ENCODE measurements at places on chromosomes 7 and 10.

DNA sequence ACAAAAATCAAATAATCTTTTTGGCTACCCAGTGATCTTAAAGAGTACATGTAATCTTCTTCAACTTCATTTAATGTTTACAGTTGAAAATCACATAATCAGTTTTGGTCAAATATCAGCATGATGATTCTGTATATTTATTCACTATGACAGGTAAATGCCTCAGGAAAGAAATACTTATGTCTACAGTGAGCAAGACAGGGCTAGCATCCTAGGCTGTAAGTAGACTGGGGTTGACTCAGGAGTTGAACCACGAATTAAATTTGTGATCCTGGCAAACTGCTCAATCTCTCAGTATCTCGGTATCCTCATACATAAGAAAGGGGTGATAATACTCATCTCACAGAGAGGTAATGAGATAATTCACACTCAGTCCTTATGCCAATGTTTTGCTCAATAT lies 71.8 kb downstream of the SEMA3D start:
- no peak for DNase-seq

GRCh38 chr10:50635286-50635685 lies 11.5 kb upstream of the SGMS1 start:
- peak; percentile 93 for DNase-seq

DNA sequence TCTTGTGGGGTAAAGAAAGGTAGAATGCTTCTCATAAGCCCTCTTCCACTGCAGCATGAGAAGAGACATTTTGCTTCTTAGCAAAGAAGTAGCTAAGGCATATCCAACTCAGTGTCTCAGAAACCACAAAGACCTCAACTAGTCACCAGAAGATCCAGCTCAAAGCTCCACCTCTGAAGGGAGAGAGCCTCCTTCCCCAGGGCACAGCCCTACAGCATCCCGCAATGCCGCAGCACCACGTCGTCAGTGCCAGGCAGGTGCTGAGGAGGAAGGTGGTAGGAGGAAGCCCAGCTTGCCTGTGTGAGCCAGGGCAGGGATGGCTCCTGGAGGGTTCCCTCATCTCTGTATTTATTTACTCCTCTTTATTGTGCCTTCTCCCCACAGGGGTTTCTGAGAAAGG lies 385.6 kb upstream of the NPVF start:
- DNase-seq, result no peak

DNA sequence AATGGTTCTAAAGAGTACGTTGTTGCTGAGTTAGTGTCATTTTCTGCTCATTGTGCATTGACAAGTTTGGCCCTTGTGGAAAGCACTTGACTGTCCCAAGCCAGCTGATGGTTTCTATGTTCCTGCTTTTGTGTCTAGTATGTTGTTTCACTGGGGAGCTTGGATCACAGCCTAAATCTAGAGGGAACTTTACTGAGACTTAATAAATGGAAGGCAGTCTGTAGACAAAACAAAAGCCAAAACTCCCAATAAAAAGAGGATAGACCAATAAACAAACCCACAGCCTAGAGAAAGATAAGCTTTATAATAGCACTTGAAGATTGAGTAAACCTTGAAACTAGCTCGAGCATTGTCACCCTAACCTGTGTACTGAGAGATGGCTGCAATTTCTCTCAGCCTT lies 196.8 kb downstream of the ADRA2A start:
- no peak for DNase-seq

DNA sequence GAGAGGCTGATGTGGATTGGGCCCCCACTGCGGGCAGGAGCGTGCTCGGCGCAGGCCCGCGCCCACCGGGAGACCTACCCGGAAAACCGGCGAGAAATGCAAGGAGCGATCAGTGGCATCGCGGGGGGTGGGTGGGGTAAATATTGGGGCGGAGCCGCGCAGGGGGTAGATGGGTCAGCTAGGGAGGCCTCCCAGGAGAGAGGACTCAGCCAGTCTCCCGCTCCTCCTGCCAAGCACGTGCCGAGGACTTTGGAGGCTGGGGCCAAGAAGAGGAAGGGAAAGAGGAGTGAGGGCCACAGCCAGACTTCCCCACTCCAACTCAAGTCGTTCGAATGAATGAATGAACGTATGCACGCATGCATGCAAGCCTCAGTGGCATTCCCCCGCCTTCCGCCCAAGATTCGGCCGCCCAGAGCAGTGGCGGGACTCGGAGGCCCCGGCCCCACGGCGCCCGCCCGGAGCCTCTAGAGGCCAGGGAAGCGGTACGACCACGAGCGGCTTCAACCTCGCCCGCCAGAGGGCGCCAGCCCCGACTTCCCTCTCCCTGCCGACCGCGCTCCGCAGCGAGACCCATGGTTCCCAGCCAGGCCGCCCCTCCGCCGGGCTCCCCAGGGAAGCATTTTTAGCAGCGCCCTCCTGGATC lies 3.6 kb downstream of the NPM3 start:
- DNase-seq, result peak; percentile 67

GRCh38 chr10:36256948-36257356 lies 614.9 kb upstream of the FZD8 start:
- peak; percentile 86 for DNase-seq

DNA sequence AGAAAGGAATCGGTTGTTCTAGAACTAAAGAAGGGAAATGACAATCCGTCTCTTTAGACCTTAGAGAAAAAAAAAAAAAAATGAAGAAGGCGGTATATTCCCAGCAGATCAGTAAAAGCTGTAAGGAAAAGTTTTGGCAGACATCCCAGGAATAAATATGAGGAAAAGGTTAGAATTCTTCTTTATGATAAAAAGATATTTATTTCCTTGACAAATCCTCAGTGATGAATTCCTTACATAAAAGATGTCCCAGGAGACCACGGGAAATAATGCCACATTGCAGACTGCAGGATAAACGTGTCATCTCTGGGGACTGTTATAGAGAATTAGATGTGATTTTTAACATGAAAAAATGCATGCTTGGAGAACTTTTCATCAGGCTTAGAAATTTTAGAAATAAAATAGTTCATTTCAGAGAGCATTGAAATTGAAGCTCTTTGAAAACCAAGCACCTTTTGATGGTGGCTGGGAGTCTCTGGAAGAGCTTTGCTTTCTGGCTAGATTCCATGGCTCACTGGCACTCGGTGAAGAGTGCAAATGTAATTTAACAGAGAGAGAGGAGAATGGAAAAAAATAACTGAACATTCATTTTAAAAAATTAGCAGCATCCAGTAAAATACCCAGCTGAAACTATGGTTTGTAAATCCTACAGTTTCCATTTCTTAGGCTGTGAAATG lies 98.2 kb downstream of the PRPF18 start:
- DNase-seq, result no peak

DNA sequence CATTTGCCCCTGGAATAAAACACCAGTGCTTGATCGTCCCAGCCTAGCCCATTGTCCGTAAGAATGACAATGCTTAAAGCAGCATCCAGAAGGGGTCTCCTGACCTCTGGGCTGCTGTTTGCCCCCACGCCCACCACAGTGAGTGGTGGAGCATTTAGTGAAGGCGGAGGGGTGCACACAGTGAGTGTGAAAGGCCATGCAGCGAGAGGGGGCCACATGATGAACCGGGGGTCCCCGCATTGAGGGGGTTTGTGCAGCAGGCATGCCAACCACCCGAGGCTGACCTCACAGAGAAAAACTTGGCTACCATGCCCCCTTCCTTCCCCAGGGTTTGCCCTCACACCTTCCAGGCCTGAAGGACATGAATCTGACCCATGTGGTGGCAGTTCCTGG lies 28.4 kb downstream of the CPXM2 start:
- no peak for DNase-seq

DNA sequence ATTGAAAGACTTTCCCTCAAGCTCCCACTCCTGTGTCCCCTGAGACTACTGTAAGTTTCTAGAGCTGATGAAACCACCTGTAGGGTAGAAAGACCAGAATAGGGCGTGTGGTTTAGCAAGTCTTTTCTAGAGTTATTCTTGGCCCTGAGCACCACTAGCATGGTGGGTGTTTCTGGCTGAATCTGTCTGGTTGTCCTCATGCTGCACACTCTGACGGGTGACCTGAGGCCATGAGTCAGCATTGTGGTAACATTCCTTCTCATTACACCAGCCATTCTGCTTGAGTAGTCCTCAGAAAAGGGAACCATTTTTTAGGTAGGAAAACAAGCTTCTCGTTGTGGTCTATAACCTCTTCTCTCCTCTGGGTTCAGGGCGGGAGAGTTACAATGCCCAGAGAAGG lies 250.3 kb downstream of the SNX13 start:
- peak; percentile 99 for DNase-seq

Measured in choroid plexus epithelial cell (primary cell).